Stimulated activated naive CD4-positive, alpha-beta T cell (primary cell): ENCODE measurements at places on chromosomes 12 and 14.
A peak's percentile ranks its signal among the peaks of the same experiment; 100 is the strongest.

DNA sequence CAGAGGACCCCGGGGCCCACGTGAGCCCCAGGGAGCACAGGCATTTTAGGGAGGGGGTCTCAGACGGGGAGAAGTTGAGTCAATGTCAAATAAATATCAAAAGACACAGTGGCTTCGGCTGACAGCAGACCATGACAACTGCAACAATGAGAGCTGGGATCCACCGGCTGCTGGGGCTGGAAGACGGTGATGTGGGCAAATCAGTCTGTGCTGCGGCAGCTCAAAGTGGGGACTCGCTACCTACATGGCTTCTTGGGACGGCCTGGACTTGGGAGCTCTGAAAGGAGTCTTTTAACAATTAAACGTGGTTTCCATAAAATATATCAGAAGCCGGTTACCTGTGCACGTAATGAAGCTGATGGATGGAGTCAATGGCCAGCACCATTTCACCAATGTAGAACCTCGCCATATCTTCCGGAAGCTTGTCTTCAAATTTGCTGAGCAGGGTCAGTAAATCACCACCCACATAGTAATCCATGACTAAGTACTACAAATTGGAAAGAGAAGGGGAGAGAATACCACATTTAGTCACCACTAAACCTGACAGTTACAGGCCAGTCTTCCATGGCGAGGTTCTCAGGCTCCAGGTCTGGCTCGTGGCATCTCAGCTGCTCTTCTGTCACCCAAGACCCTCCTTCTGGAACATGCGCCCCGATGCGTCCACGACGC lies 58.0 kb downstream of the CDC42BPB start:
- DNase-seq = no peak

DNA sequence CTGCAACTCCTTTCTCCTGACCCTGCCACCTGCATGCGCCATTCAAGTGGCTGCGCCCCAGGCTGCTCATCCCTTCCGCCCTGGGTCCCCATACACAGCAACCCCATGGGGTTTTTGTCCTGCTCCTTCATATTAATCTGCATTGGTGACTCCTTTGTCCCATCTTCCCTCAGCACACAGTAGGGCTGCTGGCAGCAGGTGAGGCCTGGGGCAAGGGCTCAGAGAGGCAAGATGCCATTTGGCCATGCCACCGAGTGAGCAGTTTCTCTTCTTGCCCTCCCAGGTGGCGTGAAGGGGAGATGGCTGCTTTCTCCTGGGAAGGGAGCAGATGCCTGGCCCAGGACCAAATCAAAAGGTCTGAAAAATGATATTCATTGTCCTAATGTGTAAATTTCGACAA lies 9.1 kb downstream of the RTL1 start:
- no peak for DNase-seq

DNA sequence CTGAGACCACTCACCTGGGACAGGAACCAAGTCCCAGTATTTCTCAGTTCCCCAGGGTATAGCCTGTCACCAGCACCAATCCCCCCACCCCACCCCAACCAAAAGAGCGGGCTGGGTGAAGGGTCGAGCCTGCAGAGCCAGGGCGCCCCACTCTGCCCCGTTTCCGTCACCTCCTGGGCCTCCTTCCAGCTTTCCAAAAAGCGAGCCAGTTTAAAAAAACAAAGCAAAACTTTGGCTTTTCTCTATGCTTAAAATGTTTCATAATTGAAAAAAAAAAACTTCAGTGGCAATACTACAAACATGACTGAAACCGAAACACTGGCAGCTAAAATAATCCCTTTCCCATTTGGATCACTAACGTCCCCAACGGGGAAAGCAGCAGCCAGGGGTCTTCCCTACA lies 7.5 kb downstream of the CAMKK2 start:
- DNase-seq = no peak

GRCh38 chr14:98593361-98593761 lies 678.6 kb downstream of the BCL11B start:
- DNase-seq = no peak

- DNase-seq = no peak
Observed at GRCh38 chr14:99592394-99592793, 11.6 kb downstream of the CCDC85C start.

GRCh38 chr12:66978802-66979201 lies 290.4 kb upstream of the CAND1 start:
- DNase-seq = no peak

- DNase-seq = no peak
Observed at GRCh38 chr14:78673845-78674244, 503.7 kb downstream of the NRXN3 start.

DNA sequence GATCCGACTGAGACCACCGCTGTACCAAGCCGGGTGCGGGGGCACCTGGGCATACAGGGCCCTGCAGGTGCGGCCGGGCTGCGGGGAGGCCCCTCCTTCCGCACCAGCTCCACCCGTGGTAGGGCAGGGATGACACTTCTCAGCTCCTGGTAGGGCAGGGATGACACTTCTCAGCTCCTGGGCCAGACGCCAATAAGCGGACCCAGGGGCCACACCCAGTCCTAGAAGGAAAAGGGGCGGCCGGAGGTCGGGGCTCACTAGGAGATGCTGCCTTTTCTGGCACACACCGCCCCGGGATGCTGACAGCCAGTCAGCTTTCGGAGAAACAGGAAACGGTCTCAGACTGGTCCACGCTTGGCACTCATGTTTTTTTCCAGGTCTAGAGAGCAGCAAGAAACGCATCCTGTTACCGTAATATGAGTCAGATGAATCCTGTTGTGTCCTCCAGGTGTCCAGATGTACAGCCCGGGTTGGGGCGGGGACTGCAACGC lies 34.8 kb downstream of the NFKBIA start:
- peak; percentile 5 for DNase-seq

DNA sequence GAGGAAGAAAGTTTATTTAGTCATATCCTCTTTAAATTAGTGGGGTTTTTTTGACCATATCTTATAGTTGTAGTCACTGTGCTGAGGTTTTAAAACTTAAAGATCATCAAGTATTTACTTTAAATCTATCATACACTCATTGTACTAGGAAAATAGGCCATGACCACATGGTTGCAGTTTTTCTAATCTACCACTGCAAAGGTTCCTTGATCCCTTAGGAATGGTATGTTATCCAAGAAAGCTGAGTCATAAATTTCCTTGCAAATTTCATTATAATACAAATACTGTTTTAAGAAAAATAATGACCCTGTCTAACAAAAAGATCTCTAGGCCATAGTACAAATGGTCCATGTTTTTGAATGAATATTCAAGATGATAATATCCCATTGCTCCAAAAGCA lies 74.7 kb downstream of the DBX2 start:
- no peak for DNase-seq

- no peak for DNase-seq
Observed at GRCh38 chr12:13223941-13224340, 27.4 kb downstream of the EMP1 start.

DNA sequence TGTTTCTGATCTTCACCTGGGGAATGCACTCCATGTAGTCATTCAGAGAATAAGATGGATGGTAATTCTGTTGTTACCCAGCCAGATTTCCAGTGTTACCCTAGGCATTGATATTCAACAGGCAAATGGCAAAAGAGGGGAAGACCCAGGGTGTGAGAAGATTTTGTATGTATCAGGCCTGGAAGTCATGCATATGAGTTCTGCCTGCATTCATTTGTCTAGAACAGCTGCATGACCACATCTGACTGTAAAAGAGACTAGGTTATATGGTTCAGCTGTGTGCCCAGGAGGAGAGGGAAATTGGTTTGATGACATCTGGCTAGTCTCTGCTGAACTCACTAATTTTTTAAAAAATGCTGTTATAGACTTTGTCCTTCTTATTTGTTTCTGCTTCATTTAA lies 224.9 kb downstream of the NAV3 start:
- no peak for DNase-seq

GRCh38 chr14:105085766-105086165 lies 20.5 kb upstream of the GPR132 start:
- no peak for DNase-seq

GRCh38 chr14:30710876-30711275 lies 88.8 kb downstream of the SCFD1 start:
- no peak for DNase-seq

DNA sequence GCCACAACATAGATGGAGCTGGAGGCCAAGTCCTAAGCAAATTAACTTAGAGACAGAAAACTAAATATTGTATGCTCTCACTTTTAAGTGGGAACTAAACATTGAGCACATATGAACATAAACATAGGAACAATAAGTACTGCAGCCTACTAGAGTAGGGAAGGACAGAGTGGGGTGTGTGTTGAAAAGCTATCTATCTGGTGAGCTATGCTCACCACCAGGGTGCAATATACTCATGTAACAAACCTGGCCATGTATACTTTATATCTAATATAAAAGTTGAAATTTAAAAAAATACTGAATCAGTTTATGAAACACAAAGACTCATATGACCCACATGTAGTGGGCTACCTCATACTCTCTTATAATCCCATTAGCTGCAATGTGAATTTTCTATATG lies 1305.0 kb downstream of the LRFN5 start:
- DNase-seq = no peak

DNA sequence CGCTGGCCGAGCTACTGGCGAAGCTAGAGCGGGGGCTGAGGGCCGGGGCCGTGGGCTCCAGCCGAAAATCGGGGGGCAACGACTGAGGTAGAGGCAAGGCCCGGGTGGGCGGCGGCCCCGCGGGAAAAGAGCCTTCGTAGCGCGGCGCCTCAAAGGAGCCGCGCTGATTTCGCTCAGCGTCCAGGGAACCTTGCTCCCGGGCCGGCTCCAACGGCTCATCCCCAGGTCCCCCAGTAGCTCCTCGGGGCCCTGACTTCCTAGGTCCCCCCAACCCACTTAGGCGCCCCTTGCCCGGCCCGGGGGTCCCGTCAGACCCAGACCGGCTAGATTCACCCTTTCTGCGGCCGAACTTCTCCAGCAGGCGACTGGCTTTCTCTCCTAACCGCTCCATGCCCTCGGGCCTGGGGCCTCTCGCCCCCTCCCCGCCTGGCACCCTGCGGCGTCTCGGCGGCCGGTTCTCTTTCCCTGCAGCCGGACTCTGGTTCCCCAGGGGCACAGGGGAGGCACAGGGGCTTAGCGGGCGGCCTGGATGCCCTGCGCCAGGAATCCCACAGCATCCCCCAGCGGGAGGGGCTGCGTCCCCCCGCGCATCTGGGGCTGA lies 375 bp downstream of the AJUBA start:
- no peak for DNase-seq

DNA sequence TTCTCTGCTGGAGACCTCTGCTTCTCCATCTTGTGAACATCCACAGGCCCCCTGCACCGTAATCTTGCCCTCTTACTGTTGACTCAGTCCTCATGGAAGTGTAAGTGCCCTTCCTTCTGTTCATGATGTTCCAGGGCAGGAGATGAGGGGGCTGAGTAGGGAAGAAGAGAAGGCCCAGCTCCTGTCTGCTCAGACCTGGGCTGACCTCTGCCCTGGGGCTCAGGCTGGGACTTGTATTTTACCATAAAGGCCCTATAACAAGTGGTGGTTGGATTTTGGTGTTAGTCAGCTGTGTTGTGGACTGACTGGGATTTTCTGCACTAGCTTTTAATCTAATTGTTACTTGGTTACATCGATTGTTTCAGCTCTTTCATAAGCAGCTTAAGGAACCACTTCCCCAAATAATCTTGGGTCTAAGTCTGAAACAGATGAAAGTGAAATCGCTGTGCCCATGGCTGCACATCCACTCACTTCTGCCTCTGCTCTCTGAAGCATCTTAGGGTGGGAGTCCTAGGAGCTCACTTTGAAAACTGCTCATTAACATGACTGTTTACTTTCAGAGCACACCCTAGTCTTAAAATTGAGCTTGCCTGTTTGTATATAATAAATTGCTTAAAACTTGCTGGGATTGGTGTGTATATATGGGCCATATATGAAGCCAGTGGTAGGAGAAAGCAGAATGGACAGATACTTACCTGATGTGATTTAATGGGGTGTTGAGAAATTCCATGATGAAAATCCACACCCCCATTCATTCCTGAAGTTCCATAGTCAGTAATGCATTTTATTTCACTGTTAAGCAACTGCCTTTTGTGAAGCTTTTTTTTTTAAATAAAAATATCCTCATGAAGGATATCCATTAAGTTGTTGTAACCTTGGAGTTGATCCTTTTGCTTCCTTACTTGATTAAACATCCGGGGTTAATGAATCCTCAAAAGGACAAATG lies 17.7 kb downstream of the C12orf71 start:
- no peak for DNase-seq

GRCh38 chr12:52924764-52925716 lies 20.2 kb upstream of the KRT8 start:
- DNase-seq = no peak

- DNase-seq = no peak
Observed at GRCh38 chr12:14635776-14636175, 60.6 kb downstream of the GUCY2C start.

- no peak for DNase-seq
Observed at GRCh38 chr14:105224845-105225570, 23.3 kb upstream of the BTBD6 start.

DNA sequence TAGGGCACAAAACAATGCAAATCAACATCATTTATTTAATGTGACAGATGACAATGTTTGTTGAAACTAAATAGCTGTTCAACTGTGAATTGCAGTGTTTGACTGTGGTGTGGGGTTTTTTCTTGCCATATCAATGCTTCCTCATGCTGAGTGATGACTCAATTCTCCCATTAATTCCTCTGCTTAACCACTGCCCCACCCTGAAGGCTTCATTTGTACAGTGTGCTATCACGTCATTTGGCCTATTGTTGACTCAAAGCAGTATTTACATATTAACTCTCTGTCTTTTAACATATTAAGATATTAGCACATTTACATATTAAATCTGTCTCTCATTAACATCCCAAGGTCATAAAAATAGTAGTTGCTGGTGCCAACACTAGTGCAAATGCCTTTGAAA lies 164.8 kb upstream of the NRXN3 start:
- no peak for DNase-seq

DNA sequence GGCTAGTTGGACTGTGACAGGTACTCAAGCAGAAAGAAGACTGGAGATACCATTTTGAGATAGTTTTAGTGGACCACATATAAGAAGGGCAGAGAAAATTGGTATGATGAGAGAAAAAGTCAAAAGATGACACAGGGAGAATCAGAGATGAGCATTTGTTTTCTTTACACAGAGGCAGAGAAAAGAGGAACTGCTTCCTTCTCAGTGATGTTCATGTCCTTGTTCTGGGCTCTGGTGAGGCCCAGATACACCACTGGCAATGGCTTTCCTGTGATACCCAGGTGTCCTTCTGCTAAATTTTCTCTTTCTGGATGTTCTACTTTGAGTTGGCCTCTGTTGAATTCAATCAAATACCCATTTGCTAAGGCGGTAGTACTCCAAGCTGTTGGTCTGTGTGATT lies 1782.7 kb upstream of the SEL1L start:
- DNase-seq = no peak

DNA sequence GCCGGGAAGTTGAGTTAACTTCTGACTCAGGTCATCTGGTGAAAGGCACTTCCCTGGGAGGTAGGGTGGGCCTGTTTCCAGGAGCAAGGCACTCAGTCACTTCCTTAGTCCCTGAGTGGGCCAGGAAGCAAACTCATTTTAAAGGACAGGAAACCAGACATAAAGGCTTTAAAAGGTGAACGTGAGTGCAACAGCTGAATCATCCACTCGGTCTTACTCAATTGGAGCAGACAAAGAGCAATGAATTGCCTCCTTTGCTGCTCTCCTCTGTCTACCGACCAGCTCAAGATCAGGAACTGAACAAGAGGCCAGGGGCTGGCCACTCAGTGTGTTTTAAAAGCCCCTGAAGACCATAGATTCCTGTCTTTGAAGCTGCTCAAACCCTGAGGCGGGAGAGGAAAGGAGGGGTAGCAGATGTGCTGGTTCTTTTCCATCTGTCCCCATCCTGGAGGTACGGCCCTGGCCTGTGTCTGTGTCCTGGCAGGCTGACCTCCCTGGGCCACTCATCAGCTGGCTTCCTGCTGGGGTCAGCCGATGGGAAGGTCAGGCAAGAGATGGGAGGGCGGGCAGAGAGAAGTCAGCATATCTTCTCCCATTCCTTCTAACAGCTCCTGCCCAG lies 148.9 kb downstream of the PPM1H start:
- no peak for DNase-seq
